ENCODE measurements at places on chromosomes 13 and 19.

DNA sequence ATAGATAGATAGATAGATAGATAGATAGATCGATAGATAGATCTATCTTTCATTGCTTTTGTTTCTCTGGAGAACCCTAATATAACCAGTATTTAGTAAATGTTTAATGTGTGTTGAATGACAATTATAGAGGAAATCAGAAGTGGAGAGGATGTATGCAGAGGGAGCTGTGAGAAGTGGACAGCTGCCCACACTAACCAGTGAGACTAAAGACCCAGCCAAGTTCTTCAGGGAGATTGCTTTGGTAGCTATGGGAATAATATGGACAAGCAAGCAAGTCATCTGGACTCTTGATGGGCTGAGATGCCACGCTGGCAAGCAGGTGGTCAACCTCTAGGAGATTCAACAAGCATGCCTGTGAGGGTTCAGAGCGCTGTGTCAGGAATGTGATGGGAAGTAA lies 14.9 kb upstream of the INTS6 start:
- no peak for DNase-seq

GRCh38 chr19:30447553-30447870 lies 75.3 kb downstream of the ZNF536 start:
- no peak for DNase-seq

DNA sequence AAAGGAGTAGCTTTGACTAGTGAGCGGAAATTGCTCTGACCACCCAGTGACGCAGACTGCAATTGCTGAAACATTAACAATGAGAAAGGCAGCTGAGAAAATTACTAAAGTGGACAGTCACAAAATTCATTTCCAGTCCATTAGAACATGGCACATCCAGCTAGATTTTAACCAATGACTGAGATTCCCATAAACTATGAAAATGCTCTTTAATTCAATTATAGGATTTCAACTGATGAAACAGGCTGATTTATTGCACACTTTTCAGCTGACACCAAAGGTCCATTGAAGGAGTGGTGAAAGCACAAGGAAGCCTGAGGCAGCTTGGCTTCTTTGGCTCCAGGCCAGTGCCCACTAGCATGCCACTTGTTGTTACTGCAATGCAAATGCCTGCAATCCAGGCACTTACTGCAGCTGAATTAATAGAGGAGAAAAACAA lies 933.4 kb downstream of the SLITRK6 start:
- DNase-seq, result peak; percentile 69

- no peak for DNase-seq
Measured at GRCh38 chr19:41895745-41896580, 13.0 kb downstream of the ARHGEF1 start.

GRCh38 chr13:109790086-109790485 lies 3.7 kb upstream of the IRS2 start:
- no peak for DNase-seq

GRCh38 chr19:45403781-45404556 lies 900 bp downstream of the PPP1R13L start:
- peak; percentile 61 for DNase-seq

DNA sequence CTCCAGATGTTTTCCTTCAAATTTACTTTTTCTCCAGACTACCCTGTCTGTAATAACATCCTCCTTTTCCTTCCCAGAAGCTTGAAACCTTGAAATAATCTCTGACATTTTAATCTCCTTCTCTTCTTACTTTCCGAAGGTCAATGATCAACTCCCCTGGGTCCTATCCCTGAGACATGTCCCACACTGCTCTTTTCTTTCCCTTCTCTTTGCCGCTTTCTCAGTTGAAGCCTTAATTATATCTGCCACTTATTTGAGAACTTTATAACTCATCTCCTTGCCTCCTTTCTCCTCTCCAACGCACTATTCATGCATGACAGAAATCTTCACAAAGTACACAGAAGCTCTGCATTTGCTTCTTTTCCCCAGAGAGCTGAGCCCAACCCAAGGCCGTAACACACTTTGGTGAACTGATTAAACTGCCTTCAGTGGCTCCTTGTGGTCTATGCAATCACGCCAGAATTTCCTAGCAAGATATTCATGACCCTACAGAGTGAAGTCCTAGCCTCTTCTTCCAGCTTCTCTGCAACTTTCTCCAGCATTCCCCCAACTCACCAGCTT lies 9.2 kb upstream of the WASF3 start:
- DNase-seq, result no peak

GRCh38 chr13:59834801-59835200 lies 328.9 kb downstream of the DIAPH3 start:
- no peak for DNase-seq

DNA sequence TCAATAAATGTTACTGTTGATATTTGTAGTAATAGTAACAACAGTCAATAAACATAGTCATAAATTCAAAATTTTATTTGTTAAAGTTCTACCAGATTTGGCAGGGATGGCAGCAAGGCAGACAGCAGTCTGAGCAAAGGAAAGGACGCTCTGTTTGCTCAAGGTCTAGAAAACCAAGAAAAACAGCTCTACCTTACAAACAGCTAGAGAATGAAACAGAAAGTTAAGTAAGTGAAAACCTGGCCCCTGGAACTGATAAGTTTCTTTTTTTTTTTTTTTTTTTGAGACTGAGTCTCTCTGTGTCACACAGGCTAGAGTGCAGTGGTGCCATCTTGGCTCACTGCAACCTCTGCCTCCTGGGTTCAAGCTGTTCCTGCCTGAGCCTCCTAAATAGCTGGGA lies 27.9 kb downstream of the ENOX1 start:
- no peak for DNase-seq

Measured in DMS153 (cell line).